ENCODE measurements at places on chromosomes 3 and 15.
A peak's percentile ranks its signal among the peaks of the same experiment; 100 is the strongest.

DNA sequence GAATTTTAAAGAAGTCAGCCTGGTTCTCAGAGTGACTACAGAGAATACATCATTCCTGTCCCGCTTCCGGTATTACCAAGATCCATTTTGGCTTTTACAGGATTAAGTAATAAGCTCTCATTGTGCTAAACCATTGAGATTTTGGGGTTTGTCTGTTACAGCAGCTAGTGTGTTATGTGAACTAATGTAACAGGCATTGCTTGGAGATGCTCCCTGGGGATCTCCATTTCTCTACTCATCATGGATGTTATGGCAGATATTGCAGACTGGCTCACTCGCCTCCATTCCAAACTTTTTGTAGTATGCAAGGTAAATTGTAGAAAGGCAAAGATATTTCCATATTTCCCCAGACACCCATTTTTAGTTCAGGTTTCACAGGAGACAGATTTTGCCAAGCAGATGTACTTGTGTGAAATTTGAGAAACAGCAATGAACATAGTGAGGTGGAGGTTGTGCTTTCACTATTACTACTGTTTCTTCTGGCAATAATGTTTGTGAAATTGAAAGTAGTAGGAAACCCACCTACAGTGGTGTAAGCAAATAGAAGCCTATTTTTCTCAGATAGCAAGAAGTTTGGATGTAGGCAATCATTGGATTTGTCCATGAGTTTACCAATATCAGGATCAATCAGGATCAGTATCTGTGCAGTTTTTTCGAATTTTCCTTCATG lies 177.1 kb upstream of the GALNT15 start:
- DNase-seq, result no peak

- DNase-seq, result peak; percentile 56
Observed at GRCh38 chr3:138945709-138946662, 951 bp downstream of the FOXL2 start.

GRCh38 chr3:105880681-105881290 lies 12.0 kb upstream of the CBLB start:
- DNase-seq, result no peak

DNA sequence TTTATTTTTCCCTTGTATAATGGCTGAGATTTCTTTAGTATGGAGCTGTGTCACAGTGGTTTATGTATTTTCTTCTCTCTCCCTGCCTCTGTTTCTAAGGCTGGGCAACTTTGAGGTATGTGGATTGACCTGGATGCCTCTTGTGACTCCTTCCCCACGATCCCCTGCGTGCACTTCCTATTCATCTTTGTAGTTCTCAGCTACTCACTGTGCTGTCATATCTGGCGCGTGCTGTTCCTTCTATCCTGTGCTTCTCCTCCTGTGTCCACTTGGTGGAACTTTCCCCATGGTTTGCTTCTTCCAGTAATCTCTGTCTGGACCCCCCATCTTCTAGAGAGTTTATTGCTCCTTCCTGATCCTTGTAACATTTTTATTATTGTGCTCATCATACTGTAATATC lies 97.3 kb downstream of the AKAP13 start:
- DNase-seq, result peak; percentile 97

DNA sequence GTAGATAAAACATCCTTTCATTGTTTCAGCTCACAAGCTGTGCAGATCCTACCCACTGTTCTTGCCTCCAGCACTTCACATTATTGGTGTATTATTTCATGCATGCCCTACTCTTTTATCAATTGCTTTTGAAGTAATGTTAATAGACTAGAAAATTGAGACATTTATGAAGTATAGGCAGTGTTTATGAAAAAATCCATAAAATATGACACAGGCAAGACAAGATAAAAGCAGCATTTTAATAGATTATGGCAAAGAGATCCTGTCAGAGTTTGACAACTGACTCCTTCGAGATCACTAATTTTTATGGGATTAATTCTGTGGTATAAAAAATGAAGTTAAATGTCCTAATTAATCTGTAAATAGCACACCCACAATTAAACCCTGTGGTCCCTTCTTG lies 217.2 kb upstream of the NANOGP8 start:
- no peak for DNase-seq

GRCh38 chr3:173870976-173871375 lies 473.4 kb downstream of the NLGN1 start:
- no peak for DNase-seq

DNA sequence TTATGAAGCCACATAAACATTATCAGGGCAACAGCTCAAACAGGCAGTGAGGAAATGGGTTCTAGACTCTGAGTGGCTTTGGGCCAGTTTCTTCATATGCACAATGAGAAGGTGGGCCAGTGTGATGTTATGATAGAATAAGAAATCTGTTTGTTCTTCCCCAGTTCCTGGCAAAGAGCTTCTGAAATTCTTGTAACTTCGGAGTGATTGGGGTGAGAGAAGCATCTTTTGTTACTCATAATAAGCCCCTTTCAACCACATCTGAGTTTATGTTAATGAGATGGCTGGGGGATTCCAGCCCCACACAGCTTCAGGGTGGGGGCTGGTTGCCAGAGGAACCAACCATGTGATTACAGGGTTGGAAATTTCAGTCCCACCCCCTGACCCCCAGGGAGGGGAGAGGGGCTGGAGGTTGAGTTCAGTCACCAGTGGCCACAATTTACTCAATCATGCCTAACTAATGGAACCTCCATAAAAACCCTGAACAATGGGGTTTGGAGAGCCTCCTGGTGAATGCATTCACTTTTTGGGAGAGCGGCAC lies 57.0 kb upstream of the FRMD4B start:
- DNase-seq, result no peak

DNA sequence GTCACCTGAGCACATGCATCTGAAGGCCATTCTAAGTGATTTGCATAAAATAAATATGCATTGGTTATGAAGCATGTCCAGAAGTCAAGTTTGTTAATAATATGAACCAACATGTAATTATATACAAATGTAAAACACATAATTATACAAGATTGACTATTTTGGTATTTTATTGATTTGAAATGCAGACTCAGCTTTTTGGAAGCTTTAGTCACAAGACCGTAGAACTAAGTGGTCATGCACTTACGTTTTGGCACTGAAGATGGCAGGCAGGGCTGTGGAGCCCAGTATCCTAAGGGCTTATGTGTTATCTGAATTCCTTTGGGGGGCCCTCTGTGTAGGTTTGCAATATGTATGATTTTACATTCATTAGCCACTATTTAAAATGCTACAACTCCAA lies 5.0 kb downstream of the CHRNA7 start:
- DNase-seq, result no peak

DNA sequence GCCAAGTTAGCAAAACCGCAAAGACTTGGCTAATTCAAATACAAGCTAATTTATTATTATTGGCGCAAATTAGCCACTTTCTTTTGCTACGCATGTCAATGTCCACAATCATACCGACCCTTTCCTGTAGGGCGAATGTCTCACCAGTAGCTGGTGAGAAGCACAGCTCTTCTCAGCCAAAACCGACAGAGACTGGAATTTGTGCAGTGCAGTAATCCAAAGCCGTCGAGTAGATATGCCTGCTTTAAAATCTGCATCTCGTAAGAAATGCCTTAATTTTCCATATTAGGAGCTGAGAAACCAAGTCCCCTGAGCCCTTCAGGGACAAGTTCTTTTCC lies 614 bp upstream of the MINDY2 start:
- no peak for DNase-seq

- DNase-seq, result peak; percentile 59
Observed at GRCh38 chr3:161559177-161559998, 62.8 kb downstream of the OTOL1 start.

- peak; percentile 100 for DNase-seq
Observed at GRCh38 chr3:105366326-105367062, at the start of gene ALCAM. Gene ALCAM (plus strand): TSS chr3:105366909.

GRCh38 chr3:100003609-100004503 lies 110.4 kb downstream of the FILIP1L start:
- DNase-seq, result no peak

GRCh38 chr3:99365979-99366378 lies 272.4 kb upstream of the COL8A1 start:
- no peak for DNase-seq

DNA sequence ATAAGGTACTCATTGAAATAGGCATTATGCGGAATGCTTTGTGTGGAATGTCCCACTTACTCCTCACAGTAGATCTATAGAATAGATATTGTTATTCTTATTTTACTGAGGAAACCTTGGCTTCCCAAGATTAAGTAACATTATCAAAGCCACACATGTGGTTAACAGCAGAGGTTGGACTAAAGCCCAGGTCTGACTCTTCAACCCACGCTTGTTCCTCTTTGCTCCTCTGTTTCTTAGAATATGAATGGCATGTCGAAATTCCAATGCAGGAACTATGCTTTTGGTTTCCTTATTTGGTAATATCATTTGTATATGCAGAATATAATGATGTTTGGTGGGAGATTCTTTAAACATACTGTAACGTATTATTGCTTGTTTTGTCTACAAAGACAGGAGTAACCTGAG lies 818.8 kb upstream of the LMCD1 start:
- DNase-seq, result peak; percentile 74

- no peak for DNase-seq
Observed at GRCh38 chr3:107969525-107969924, 121.3 kb downstream of the CD47 start.

- no peak for DNase-seq
Observed at GRCh38 chr3:135844386-135844785, 121.1 kb upstream of the PPP2R3A start.

- DNase-seq, result no peak
Observed at GRCh38 chr15:56160966-56161365, 82.7 kb downstream of the RFX7 start.

GRCh38 chr15:36773698-36774097 lies 194.3 kb downstream of the CDIN1 start:
- no peak for DNase-seq
